ENCODE measurements at places on chromosomes 11 and 22. TPM values are rescaled to one million over a fixed set of nuclear protein-coding genes. Genes with fewer than 3 reads are reported as not detected.

DNA sequence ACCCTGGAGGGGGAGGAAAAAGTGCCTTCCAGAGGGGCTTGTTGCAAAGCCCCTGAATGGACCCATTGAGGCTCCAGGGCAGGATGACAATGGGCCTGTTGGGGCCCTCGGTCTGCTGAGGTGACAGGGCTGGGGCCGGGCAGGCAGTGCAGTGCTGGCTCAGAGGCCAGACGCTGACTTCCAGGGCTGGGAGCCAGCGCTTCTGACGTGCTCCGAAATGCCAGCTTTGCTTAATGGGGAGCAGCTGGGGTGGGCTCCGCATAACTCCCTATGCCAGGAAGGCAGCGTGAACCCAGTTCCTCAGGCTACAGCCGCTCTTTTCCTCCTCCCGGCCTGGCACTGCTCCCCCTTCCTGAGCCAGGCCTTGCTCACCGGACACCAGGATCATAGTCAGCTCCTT is 17.7 kb downstream of the NAV2 start:
- no peak for DNase-seq

- DNase-seq, result no peak
Observed at GRCh38 chr22:24105013-24105360, 76.3 kb upstream of the SUSD2 start.

Gene FXYD2
- 504 TPM for polyA plus RNA-seq

- no peak for DNase-seq
Observed at GRCh38 chr11:132576706-132577105, 955.6 kb downstream of the OPCML start.

- no peak for DNase-seq
Observed at GRCh38 chr11:93291898-93292297, 38.6 kb upstream of the DEUP1 start.

Gene MMP1
- polyA plus RNA-seq, result not detected

- no peak for DNase-seq
Observed at GRCh38 chr11:35937700-35938099, 6.2 kb upstream of the LDLRAD3 start.

DNA sequence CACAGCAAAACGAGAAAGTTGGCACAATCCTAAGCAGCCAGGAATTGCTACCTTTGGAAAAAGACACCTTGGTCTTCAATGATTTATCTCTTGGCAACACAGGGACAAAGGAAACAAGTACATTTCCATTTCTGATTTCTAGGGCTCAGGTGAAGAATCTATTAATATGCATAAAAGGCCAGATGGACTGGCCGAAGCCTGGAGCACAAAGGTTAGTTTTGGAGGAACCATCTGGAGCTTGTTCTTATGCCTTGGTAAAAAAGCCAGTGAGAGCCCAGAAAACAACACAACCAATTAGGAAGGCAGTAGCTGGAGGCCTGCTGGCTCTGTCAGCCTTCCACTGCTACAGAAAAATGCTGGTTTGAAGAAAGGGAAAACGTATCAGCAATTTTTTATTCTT is 713.5 kb upstream of the API5 start:
- no peak for DNase-seq

Gene PRR33
- polyA plus RNA-seq, result 0.11 TPM

All from renal pelvis (tissue), 12 donors.